ENCODE measurements at places on chromosomes 5 and 9. TPM values are rescaled to one million over a fixed set of nuclear protein-coding genes. Genes with fewer than 3 reads are reported as not detected.

C9 gene
- 1.0 TPM for total RNA-seq

MBLAC2 gene
- 5.5 TPM for total RNA-seq

- no peak for DNase-seq
These were observed 677.5 kb upstream of the ST8SIA4 start for GRCh38 chr5:101580591-101580990.

- no peak for DNase-seq
These were observed 57.1 kb downstream of the PSD2 start for GRCh38 chr5:139852696-139853095.

GRCh38 chr9:72794946-72795345 lies 157.9 kb downstream of the ALDH1A1 start:
- no peak for DNase-seq

- DNase-seq, result no peak
These were observed 34.2 kb upstream of the IL7R start for GRCh38 chr5:35822511-35822910.

KCNN2 gene
- 0.17 TPM for total RNA-seq

GRCh38 chr5:98927989-98928872 lies 576 bp downstream of the CHD1 start:
- peak; percentile 46 for DNase-seq

Data from mucosa of gallbladder (tissue), 1 donor.